ENCODE measurements at places on chromosomes 6 and 20.

DNA sequence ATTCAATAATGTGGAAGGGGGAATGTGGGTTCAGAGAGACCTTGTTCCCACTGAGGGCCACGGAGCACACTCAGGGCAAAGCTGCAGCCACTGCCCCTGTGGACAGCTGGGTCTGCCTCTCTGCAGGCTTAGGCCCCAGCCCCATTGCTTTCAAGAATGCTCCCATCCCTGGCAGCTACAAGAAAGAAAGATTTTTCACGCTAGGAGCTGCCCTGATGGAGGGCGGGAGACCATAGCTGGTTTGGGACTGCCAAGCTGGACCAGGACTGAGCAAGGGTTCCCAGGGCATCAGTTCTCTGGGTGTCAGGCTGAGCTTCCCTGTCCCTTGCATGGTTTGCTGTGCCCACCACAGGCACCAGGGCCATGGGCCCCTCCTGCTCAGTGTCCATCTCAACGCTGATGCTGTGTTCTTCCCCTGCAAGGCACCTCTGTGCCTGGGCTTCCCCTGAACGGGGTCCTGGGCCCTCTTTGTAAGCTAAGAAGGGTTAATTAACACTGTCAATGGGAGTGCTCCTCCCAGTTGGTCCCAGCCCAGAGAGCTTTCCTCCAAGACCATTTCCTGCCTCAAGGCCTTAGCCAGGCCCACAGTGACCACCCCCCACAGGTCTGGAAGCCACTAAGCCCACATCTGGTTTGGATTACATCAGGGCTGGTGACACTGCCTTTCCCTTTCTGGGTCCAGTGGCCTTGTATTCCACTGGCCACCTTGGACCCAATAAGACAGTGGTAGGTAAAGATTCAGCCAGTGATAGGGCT is 8.4 kb downstream of the FOXS1 start:
- no peak for DNase-seq

DNA sequence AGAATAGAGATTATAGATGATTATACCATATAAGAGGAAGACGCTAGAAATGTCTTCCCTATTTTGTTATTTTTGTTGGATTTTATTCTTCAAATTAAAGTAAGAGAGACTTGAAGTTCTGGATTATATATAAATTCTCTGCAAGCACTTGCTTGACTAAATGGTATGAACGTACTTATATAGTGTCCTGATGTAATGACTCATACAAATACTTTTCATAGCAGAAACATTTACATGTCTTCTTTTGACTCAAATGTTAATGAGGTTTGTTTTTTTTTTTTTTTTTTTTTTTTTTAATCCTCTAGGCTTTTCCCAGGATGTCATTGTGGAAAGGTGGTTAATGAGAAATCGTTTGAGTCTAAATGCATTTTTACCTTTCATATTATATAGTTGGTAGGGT is 55.0 kb downstream of the PDE7B start:
- DNase-seq = peak; percentile 53

DNA sequence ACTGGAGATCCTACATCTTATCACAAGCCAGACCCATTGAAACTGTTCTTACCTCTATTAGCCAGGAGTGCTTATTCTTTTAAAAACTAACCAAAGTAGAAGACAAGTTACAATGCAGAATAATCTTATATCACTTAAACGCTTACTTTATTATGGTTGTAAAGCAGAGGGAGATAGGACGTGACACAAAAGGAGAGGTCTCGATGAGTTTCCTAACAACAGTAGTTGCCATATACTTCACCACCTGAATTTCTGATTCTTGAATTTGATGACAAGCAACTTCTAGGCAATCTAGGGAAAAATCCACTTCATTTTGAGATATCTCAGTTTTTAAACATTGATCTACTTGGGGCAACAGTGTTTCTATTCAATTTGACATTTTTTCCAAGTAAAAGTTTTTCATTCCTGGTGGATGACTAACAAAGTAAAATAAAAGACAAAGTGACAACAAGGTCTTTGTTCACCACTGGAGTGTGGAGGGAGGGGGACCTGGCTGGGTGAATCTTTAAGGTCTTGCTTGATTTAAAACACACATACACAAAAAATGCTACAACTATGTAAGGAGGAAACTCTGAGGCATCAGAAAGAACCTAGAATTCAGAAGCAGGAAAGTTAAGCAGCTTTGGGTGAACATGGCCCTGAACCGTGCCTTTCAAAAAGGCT is 110.9 kb downstream of the SMLR1 start:
- no peak for DNase-seq

DNA sequence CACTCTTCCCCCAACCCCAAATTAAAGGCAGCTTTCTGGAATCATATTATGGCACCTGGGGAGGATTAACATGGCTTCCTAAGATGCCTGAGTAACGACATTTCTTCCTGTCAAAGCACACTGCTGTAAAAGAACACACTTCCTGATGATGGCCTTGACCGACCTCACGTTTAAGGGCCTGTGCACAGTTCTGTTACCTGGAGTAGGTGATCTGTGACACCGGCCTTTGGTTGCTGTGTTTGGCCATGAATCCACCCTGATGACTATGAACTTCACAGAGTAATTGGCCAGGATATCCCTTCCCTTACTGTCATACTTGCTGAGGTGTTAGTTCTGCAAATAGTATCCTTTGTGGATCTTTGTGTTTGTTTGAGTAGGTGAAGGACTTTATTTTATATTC is 45.8 kb downstream of the PLCB4 start:
- no peak for DNase-seq

- DNase-seq = no peak
Observed at GRCh38 chr6:95578106-95578410, 723 bp downstream of the MANEA start.

GRCh38 chr6:48476257-48476656 is 365.3 kb upstream of the PTCHD4 start:
- DNase-seq = peak; percentile 76

- DNase-seq = no peak
Observed at GRCh38 chr20:36249450-36249849, 13.2 kb downstream of the AAR2 start.

GRCh38 chr20:21240394-21240793 is 62.7 kb upstream of the XRN2 start:
- no peak for DNase-seq

DNA sequence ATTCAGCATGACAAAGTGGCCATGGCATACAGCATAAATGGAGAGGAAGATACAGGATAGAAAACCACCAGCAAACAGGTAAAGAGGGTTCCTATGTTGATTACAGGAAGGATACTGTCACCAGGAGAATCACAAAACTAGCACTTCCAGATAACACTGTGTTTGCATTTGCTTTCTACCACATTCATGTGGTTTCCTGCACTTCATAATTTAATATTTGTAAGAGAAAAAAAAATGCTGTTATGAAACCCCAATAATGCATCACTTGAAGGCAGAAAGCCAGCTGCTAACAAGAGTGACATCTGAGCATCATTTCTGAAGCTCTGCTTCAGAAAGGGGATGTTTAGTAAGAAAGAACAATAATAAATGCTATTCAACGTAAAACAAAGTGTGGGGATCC is 106.6 kb downstream of the ATXN1 start:
- DNase-seq = peak; percentile 33

GRCh38 chr6:71134929-71135642 is 153.5 kb upstream of the OGFRL1 start:
- peak; percentile 21 for DNase-seq

DNA sequence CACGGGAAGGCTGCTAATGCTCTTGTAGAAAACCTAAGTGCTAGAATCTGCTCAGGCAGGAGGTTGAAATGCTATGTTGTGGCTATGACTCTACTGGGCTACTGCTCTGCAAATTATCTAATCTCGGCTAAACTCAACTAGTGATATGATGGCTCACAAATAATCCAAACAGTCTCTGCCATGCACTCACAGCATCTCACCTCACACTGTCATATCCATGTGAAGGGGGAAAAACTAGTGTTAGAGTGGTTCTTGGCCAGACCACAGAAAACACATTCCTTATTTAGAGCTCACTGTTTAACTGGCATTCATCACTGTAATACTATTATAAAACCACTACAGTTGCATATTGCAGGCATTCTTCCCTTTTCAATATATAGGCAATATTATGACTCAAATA is 81.8 kb upstream of the DST start:
- DNase-seq = peak; percentile 63

DNA sequence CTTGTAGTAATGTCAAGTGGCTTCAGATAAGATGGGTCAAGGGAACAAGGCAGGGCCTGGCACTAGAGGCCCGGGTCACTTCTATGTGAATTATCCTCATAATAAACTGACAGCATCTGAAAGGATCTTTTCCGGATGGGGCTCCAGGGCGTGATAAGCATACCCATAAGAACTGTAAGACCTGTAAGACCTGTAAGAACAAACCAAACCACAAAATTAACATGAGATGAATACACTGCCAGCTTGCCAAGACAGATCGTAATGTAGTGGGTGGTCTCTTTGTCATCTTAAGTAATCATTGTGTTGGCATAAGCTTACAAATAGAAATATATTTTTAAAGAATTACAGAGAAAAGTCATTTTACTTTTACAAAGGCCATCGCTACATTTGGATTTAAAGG is 334.9 kb downstream of the RFPL4B start:
- no peak for DNase-seq

- no peak for DNase-seq
Observed at GRCh38 chr6:125886021-125886420, 70.5 kb upstream of the HINT3 start.

- no peak for DNase-seq
Observed at GRCh38 chr6:110530671-110531070, 54.3 kb upstream of the SLC22A16 start.

GRCh38 chr6:96792561-96793190 is 44.6 kb downstream of the GPR63 start:
- no peak for DNase-seq

- DNase-seq = no peak
Observed at GRCh38 chr20:18412221-18412901, 54.5 kb downstream of the DZANK1 start.

DNA sequence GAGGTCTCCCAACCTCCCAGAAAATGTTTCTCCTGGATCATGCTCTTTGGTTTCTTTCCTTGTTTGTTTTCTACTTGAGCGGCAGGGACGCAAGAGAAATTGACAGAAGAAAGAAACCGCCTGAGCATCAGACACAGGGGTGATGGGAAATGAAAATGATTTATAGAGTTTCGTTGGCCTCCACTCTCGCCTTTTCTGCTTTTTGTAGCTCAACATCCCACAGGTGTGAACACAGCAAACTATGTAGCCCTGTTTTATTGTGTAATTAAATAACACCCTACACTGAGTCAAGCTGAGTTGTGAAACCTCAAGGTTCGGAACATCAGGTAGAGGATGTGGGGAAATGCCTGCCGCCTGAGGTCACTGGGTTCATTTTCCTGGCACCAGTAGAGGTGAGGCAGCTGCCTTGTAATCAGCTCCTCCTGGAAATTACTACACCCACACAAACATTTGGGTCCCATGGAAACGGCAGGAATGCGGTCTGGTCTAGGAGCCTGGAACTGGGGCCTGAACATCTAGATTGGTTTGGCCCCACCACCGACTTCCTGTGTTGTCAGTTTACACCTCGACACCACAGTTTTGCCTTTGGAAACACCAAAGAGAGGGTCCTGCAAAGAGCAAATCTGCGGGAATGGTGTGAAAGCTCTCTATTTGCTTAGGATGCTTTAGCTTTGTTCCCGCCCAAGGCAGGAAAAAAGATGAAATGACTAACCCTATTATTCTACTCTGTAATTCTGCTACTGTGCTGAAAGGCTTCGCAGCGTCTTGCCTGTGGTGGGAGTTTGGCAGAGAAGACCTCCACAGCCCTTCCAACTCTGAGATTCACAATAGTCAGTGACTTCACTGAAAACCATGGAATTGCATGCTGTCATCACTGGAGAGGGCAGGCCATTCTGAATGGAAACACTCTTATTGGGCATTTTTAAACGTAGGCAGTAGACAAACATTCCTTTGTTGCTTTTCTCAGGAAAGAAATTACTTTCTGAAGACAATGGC is 53.0 kb downstream of the ADAT2 start:
- DNase-seq = peak; percentile 76

- DNase-seq = no peak
Observed at GRCh38 chr6:101386982-101387381, 6.5 kb upstream of the GRIK2 start.

DNA sequence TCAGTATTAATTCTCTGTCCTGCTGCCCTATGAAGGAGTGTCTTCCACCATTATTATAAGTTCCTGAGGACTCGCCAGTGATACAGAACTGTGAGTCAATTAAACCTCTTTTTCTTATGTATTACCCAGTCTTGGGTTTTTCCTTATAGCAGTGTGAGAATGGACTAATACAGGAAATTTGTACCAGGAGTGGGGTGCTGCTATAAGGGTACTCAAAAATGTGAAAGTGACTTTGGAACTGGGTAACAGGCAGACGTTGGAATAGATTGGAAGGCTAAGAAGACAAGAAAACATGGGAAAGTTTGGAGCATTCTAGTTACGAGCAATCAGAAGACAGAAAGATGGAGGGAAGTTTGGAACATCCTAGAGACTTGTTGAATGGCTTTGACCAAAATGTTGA is 616.7 kb upstream of the EPHA7 start:
- no peak for DNase-seq

DNA sequence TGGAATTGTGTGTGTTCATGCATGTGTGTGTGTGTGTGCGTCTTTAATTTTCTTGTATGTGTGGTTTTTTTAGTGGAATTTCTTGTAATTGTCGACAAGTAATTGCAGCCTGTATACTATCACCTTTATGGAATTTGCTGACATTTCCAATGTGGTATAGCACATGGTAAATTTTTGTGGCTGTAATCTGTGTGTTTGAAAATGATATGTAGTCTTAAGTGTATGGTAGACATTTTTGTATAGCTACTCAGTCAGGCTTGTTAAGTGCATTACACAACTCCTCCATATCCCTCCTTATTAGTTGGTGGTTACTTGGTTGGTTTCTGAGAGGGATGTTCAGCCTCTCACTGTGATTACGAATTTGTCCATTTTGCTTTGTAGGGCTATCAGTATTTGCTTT is 384.5 kb upstream of the HSF2 start:
- peak; percentile 82 for DNase-seq

- no peak for DNase-seq
Observed at GRCh38 chr6:137867685-137868509, 838 bp downstream of the TNFAIP3 start.

- DNase-seq = no peak
Observed at GRCh38 chr6:25874118-25874517, at the start of gene SLC17A3. Gene SLC17A3 (minus strand): TSS chr6:25874243. CDS start chr6:25868387, 5,856 bp downstream.

DNA sequence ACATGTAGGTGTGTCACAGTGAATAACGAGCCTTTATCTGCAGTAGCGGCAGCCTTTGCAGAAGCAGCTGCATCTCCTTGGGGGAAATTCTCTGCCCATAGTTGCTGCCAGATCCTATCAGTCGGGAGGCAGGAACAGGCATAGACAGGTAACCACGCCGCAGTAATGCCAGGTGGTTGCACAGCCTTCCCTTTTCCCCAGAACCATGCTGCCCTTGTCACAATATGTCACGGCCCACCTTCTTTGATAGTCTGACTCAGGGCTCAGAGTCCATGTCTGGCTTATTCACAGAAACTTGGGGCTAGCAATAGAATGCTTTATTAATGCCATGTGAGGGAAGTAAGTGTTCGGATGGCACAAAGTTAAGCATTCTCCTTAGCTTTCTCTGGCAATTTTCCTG is 76.6 kb downstream of the F13A1 start:
- no peak for DNase-seq

GRCh38 chr6:152094992-152095592 is 287.6 kb downstream of the ESR1 start:
- DNase-seq = peak; percentile 99

Measured in choroid plexus epithelial cell (primary cell).